ENCODE measurements at places on chromosomes 12 and 14.

GRCh38 chr12:117417004-117417403 is 55.6 kb upstream of the NOS1 start:
- DNase-seq = no peak

DNA sequence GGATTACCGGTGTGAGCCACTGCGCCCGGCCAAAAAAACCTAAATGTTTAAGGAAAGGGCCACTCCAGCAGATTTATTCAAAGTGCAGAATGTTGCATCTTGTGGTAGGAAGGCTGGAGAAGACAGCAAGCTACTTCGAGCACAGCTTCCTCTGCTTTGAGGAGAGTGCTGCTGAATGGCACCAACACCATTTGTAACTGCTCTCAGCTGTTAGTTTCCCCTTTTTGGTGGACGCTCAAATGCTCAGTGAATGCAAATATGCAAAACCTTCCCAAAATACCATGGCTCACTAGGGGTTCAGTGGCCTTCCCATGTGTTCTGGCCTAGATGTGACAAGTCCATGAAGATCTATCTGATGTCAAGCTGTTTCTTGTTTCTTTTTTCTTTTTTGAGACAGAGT is 2.9 kb upstream of the TDRD9 start:
- DNase-seq = no peak

GRCh38 chr12:26937443-26937862 is 328 bp downstream of the INTS13 start:
- DNase-seq = peak; percentile 10

GRCh38 chr12:106147956-106148355 is 9.2 kb upstream of the NUAK1 start:
- no peak for DNase-seq

GRCh38 chr14:61644175-61644574 is 51.1 kb upstream of the HIF1A start:
- DNase-seq = no peak

DNA sequence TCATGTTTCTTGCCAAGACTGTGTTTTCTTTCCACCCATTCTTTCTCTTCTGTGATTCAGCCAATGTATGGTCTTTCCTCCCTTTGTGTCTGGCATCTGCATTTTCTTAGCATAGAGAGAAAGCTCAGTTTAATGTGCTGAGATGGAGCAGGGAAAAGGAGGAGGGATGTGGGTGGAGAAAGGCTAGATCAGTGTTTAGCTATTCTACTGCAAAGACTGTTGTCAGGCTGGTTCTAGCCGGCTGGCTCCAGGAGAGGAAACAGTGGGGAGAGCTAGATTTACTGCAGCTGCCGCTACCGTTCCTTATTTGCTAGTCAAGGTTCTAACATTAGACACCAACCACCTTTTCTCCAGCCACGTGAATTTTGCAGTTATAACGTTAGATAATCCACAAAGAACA is 5.2 kb upstream of the RIMKLB start:
- no peak for DNase-seq

GRCh38 chr12:119758722-119759121 is 90.8 kb downstream of the PRKAB1 start:
- no peak for DNase-seq

DNA sequence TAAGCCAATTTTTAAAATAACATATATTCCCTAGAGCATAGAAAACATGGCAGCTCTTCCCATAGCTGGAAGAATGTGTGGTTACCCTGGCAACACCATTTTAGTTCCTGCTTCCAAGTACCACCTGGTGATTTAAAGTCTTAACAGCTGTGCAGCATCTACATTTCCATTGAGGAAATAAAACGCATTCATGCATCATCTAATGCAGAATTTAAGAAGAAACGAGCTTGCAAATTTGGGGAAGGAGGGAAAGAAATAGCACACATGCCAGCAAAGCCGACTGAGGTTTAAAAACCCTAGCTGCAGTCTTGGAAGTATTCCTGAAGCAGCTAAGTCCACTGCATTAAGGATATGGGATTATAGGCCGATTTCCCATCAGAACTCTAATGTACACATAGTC is 22.8 kb upstream of the SLC38A2 start:
- DNase-seq = no peak

DNA sequence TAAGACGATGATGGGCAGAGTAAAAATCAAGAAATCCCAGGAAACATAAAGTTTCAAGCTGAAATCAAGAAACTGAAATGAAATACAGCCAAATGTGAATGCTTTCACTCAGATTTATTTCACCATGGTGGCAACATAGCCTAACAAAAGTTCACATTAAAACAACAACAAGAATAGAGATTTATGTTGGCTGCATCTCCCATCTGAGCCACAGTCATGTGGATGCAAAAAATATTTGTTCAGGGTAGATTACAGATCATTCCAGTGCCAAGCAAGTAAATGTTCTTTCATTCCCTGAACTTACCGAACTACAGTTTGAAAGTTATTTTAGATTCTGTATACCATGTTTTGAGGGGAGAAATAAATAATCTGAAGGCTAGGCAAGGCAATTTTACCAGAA is 159.9 kb upstream of the TMTC1 start:
- no peak for DNase-seq

- DNase-seq = no peak
Observed at GRCh38 chr12:109125791-109126190, 9.4 kb downstream of the ACACB start.

DNA sequence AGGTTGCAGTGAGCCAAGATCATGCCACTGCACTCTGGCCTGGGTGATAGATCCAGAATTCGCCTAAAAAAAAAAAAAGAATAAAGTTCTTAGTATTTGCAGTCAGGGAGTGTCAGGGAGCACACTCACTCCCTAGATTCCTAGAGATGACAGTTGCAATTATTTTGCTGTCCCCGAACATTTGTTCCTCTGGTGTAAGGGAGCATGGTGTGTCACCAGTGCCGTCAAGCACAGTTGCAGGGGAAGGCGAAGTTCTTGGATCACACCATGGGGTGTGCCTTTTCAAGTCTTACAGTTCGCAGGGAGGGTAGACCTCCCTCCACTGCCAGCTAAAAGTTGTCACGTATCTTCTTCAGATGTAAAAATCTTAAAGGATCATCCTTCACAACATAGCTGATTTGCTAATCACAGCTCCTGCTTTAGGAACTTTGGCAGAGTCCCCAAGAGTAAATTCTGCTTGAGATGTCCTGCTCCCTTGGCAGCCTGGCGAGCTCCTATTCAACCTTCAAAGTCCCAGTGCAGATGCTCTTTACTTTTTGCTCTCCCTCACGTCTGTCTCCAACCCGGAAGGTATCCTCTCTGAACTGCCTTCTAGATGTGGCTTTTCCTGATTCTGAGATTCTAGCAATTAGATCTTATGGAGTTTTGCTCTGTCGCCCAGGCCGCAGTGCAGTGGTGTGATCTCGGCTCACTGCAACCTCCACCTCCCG is 11.3 kb downstream of the ACACB start:
- DNase-seq = no peak

- DNase-seq = no peak
Observed at GRCh38 chr12:26030371-26030770, 71.9 kb downstream of the RASSF8 start.

DNA sequence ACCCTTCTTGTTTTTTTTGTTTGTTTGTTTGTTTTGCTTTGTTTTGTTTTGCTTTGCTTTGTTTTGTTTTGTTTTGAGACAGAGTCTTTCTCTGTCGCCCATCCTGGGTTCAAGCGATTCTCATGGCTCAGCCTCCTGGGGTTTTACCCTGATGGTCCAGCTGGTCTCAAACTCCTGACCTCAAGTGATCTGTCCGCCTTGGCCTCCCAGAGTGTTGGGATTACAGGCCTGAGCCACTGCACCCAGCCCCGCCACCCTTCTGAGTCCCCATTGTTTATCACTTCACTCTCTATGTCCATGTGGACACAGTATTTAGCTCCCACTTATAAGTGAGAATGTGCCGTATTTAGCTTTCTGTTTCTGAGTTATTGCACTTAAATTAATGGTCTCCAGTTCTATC is 36.9 kb upstream of the BICD1 start:
- DNase-seq = no peak

GRCh38 chr12:96457191-96457930 is 32.0 kb upstream of the CFAP54 start:
- no peak for DNase-seq

DNA sequence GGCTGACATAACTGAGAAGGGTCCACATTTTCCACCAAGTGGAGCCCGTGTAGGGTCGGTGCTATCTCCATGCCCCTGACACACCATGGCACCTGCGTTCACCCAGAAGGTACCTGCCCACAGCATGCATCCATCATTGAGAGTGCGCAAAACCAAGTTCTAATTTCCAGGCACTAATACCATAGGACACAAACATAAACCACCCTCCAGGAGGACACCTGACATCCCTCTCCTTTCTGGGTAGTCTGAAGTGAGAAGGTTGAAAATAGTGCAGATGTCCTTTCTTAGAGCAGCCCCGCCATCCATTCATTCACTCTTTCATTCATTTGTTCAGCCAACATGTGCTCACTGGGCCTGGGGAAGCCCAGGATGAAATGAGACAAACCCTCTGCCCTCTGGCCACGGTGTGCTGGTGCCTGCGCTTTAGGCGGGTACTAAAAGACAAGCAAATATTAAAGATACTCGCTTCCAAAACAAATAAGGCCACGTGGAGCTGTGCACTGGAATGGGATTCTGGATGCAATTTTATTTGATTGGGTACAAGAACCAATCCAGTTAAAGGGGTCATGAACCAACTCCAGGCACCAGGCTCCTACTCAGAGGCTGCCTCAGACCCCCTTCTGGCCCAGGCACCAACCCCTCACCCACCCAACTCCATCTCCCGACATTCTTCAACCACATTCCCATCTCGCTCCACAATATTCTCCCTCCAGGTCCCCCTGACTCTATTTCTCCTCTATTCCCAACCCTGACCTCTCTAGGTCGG is 1.2 kb downstream of the TTC7B start:
- no peak for DNase-seq

DNA sequence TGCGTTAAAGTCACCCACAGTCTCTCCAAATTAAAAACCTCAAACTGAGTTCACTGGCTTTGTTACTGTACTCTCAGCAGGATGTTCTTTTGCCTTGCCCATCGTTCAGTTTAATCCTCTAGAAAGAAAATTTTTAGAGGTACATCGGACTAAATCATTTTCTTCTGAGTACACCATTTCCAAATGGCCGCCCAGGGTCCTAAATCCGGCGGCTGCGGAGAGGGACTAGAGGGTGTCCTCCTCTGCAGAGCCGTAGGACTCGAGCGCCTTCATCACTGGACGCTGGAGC is 1.4 kb downstream of the LIN7A start:
- no peak for DNase-seq

DNA sequence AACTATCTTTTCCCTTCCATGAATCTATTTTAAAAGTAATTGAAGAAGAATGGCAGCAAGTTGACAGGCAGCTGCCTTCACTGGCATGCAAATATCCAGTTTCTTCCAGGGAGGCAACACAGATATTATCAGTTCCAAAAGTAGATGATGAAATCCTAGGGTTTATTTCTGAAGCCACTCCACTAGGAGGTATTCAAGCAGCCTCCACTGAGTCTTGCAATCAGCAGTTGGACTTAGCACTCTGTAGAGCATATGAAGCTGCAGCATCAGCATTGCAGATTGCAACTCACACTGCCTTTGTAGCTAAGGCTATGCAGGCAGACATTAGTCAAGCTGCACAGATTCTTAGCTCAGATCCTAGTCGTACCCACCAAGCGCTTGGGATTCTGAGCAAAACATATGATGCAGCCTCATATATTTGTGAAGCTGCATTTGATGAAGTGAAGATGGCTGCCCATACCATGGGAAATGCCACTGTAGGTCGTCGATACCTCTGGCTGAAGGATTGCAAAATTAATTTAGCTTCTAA is 18.4 kb downstream of the TMPO start:
- DNase-seq = no peak

DNA sequence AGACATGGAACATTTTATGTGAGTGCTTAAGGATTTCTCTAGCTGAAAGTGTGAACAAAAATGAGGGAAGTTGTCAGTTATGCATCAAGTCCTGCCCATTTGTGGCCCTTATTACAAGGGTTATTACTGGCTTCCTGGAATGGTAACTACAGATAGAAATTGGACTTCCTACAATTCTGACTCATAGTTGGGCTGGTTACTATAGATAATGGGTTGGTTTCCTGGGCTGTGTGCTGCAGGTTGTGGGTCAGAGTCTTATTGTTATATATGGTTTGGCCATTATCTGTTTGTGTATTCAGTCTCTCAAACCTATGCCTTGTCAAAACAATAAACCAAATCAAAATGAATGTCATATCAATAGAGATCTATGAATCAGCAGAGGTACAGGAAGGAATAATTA is 313.7 kb downstream of the ADAMTS20 start:
- no peak for DNase-seq

GRCh38 chr14:20603813-20604690 is 12.9 kb upstream of the RNASE12 start:
- DNase-seq = no peak

DNA sequence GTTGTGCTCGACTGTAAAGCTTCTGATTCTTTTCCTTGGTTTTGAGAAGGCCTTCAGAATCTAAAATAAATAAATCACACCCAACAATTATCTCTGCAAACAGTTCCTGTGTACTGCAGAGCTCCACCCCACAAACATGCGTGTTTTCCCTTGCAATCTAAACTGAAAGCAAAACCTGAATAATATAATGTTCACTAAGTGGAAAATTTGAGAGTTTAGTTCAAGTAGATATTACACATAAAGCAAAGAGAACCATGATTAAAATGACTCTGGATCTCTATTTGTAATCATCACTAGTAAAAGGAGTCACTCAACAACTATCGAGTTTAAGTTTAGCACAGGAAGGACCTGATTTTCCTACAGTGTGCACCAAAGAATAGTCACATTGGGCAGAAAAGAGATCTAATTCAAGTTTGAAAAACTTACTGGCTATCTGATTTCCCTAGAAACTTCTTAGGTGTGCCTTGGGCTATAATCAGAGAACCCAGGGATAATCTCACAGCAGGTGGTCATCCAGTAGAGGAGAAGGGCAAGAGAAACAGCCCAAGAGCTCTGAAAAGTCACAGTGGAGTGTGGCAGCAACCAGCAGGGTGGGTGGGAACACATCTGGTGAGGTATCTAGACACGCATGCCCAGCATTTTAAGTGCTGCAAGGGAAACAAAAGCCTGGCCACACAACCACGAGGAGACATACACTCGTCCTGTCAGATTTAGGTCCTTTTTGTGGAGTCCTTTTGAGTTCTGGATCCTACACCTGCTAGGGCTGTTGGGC is 25.4 kb downstream of the ATG14 start:
- DNase-seq = peak; percentile 55

- no peak for DNase-seq
Observed at GRCh38 chr12:70028515-70028914, 203.5 kb downstream of the MYRFL start.

- DNase-seq = no peak
Observed at GRCh38 chr12:55727643-55728185, 1.1 kb downstream of the CD63 start.

GRCh38 chr14:85529803-85530574 is at the start of gene FLRT2:
Gene FLRT2 (plus strand): TSS chr14:85530144. CDS start chr14:85621515, 91,371 bp downstream.
- no peak for DNase-seq

- peak; percentile 58 for DNase-seq
Observed at GRCh38 chr12:55736780-55737580, 5.9 kb upstream of the GDF11 start.
